HCEC 1CT (cell line): ENCODE measurements at places on chromosomes 11 and 22.

GRCh38 chr11:35047179-35047578 is 91.8 kb upstream of the CD44 start:
- no peak for DNase-seq

GRCh38 chr11:12845739-12846358 is 163.3 kb upstream of the RASSF10 start:
- DNase-seq: no peak

DNA sequence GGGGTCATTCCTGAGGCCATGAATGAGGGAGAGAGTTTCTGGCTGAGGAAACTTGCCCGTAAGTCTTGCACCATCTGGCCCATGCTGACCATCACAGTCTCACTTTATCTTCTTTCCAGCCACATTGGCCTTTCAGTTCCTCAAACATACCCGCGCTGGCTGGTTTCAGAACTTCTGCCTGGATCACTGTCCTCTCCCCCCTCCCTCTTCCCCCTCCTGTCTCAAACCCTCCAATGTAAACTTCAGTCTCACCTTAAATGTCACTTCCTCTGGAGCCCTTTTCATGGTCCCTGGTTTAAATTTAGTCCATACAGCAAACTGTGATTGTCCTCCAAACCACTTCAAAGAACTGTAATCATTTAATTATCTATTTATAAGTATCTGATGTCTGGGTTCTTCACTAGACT is 3.7 kb upstream of the TMEM109 start:
- no peak for DNase-seq

GRCh38 chr11:66492161-66492865 is 12.1 kb downstream of the DPP3 start:
- DNase-seq: no peak

GRCh38 chr11:70078781-70079616 is 882 bp downstream of the ANO1 start:
- DNase-seq: no peak
